ENCODE measurements at places on chromosomes 2 and 18. TPM values are rescaled to one million over a fixed set of nuclear protein-coding genes. Genes with fewer than 3 reads are reported as not detected.

The ASXL3 gene
- total RNA-seq: 18.4 TPM

The KCNJ3 gene
- 0.57 TPM for total RNA-seq

GRCh38 chr2:29632018-29632417 is 289.4 kb downstream of the ALK start:
- DNase-seq: no peak

GRCh38 chr18:49723648-49724180 is 89.6 kb downstream of the ACAA2 start:
- no peak for DNase-seq

DNA sequence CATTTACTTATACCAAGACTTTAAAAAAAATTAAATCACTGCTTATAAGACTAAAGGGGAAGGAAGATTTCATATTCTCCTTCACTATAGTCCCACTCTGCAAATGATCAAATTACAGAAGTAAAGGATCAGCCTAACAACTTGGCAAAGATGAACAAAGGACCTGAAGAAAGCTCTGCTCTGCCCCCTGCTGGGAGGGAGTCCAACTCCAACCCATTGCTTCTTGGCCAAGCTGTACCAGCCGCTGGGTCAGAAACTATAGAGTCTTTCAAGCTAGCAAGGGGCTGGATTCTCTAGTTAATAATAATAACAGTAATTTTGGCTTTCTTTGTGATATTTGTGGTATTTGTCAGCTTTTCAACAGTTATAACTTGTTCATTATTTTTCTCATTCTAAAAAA is 927.0 kb upstream of the CRIM1 start:
- no peak for DNase-seq

GRCh38 chr2:37377187-37377532 is 32.7 kb downstream of the QPCT start:
- no peak for DNase-seq

- no peak for DNase-seq
Observed at GRCh38 chr2:9078405-9078804, 74.9 kb upstream of the MBOAT2 start.

DNA sequence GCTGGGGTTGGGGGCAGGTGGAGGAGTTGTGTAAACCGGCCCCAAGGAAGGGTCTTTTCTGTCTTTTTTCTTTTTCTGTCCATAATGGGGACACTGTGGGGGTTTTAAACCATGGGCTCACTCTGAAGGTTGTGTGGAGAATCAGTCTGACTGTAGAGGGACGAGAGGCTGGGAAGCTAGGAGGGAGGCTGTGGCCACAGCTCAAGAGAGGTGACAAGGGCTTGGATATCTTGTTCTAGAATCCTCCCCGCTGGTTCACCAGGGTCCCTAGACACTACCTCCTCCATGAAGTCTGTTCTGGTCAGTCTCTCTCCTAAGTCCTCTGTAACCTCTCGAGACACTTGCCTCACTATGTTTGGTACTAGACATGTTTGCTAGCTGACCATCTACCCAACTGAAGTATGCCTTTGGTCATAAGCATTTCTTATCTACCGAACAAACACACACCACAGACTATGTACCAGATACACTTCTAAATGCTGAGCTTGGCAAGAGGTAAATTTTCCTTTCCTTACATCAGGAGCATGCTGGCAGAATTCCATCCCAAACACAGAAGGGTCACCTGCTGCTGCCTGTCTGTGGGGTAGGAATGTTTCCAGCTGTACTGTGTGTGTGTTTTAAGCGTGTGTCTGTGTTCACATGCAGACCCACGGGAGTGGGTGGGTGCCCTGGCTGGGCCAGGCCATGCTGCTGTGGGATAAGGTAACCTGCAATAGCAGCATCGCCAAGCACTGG is 69.6 kb upstream of the MGAT4A start:
- DNase-seq: no peak

GRCh38 chr18:75408554-75409506 is 18.7 kb downstream of the SMIM21 start:
- no peak for DNase-seq

GRCh38 chr2:227191367-227191766 is 26.9 kb downstream of the COL4A3 start:
- DNase-seq: no peak

The ZNF2 gene
- 4.6 TPM for total RNA-seq

DNA sequence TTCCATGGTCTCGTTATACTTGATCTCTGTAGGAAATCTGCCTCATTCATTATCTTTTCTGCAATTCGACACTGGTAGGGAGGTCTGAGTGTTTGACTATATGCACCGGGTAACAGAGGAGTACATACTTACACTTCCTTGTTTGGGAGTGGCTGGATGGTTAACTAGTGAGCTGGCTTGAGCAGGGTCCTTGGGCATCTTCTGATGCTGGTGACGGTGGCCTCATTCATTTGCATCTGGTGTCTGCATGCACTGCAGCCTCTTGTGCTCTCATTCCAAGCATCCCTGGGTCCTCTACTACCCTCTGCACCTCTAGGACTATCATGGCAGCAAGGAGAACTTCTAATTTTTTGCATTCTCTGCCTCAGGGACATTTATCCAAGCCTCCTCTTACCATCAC is 100.0 kb upstream of the TCF4 start:
- DNase-seq: no peak

DNA sequence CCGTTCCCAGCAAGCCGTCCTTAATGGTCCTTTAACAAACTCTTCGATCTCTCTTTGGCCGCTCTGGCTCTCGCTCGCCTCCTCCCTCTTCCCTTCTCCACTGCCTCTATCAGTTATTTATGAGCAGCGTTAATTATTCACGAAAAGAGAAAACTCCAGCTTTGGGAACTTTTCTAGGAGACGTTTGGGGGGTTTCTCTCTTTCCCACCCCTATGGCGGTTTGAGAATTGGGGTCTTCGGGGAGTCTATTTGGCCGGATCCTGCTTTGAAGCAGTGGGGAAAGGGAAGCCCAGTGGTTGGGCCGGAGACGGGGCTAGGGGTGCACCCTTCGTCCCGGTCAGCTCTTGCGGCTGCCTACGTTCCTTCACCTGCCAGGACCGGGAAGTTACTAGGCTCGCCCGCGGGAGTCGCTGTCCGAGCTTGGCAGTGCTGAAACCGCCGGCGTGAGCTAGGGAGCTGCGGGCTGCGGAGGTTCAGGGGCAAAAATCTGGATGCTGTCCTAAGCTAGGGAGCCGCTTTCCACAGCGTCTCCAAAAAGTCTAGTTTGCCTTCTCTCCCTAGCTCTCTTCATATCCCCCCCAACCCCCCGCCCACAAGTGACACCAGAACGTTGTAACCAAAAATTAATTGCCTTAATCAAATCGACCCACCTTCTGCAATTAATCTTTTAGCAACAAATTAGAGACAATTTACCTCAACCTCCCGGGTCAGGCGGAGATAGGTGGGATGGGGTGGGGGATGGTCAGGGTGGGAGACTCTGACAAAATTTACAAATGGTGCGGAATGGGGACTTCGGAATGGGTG is 8.9 kb upstream of the SKOR2 start:
- DNase-seq: no peak

The PARD3B gene
- total RNA-seq: 24.1 TPM

The CXCR4 gene
- total RNA-seq: 14.4 TPM

DNA sequence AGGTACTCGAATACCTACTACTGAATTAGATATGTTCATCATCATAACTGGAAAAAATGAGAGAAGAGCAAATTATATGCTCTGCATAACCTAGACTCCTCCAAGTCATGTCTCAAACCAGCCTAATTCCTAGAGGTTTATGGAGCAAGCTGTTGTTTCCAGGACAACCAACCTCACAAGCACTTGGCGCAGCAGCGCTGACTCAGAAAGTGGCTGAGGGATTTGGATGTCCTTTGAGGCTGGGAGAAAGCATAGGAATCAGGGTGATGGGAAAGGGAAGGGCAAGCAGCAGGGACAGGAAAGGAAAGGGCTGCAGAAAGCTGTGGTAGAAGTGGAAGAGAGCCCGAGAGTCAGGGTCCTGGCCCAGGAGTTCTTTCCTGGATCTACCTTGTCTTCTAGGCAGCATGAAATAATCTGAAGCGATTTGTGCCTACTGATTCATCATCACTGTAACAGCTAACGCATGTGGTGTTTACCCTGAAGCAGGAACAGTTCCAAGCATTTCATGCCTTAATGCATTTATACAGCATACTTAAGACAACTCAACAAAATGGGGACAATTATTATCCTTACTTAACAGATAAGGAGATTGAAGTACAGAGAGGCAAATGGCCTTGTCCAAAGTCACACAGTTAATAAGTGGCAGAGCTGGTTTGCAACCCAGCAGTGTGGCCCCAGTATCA is 3.7 kb downstream of the PLEK start:
- no peak for DNase-seq

DNA sequence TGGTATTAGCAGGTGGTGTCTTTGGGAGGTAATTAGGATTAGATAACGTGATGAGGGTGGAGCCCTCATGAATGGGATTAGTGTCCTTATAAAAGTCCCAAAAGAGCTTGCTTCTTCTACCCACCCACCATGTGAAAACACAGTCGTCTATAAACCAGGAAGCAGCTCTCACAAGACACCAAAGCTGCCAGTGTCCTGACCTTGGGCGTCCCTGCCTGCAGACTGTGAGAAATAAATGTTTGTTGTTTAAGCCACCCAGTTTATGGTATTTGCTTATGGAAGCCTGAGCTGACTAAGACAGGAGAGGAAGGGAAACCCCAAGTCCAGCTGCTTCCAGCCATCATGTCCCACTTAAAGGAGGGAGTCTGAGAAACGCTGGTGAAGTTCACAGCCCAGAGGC is 13.6 kb downstream of the ADI1 start:
- DNase-seq: no peak

DNA sequence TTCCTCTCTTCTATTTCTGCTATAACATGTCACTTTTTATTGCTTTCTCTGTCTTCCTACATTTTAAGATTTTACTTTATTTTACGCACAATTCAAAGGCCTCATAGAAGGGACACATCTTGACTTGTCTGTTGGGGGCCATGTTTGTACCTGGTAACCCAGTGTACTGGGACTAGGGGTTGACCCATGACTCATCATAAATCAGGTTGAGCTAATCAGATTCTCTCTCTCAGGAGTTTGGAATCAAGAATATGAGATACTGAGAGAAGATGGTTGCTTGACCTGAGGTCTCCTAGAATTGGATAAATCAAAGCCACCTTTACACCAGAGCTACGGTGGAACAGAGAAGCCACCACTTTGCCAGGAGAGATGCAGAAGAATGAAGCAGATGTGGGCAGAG is 153.0 kb downstream of the UXS1 start:
- DNase-seq: no peak

The LINC00305 gene
- total RNA-seq: not detected

GRCh38 chr18:9828506-9829396 is 57.0 kb upstream of the TXNDC2 start:
- DNase-seq: no peak

The CRYBA2 gene
- total RNA-seq: not detected

The MALL gene
- 2.4 TPM for total RNA-seq

The MAP2 gene
- total RNA-seq: 23.9 TPM

DNA sequence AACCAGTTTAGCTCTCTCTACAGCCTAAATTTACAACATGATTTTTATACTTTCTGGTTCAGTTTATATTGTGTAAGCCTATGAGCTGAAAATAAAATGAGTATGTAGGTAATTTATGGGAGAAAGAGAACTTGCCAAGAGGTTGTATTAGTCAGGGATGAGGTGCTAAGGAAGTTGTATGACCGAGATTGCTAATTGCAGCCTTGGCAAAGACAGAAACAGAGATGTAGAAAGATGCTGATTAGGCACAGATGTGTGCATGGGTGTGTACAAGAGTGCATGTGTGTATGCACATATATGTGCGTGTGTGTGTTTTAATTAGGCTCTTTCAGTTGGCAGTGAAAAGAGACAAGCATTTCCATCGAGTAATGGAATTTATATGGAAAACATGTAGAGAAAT is 213.9 kb downstream of the FBXO15 start:
- DNase-seq: no peak

- peak; percentile 80 for DNase-seq
Observed at GRCh38 chr2:126776692-126777619, 121.0 kb downstream of the GYPC start.

The TGIF1 gene
- 65.5 TPM for total RNA-seq

The ADD2 gene
- 0.68 TPM for total RNA-seq

The SULT1C4 gene
- 14.5 TPM for total RNA-seq

GRCh38 chr2:4937550-4937949 is 754.6 kb upstream of the SOX11 start:
- no peak for DNase-seq

GRCh38 chr2:120745420-120746111 is 9.9 kb downstream of the GLI2 start:
- no peak for DNase-seq

- DNase-seq: no peak
Observed at GRCh38 chr2:240506406-240507059, 51.3 kb downstream of the ANKMY1 start.

The CHST9 gene
- total RNA-seq: 0.38 TPM

DNA sequence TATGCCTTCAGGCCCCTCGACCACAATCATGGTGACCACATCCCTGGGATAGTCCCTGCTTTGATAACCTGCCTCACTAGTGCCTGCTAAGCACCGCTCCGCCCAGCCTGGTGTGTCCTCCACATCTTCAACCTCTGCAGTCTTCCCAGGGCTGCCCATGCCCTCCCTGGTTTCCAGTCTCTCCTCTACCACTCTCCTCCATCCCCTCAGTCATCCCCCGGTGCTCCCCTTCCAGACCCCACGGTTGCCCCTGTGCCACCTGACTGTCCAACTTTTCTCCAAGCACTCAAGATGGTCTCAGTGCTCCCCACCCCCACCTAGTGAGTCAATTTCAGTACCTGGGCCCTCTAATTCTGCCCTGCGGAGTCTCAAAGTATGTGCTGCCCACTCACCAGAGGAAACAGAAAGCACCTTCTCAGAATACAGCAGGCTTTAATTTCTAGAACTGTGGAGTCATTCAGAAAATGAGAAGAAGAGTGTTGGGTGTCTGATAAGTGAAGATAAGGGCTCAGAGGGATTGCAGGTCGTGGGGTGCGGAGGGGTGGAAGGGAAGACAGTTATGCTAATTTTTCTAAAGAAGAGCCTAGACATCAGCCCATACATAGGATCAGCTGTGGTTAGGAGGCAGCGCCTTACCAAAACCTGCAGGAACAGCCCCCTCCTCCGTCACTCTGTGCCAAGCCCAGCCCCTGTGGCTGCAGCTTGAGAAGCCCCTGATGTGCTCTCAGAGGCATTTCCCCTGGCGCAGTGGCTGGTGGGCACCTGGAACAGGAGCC is 53.6 kb upstream of the CAB39 start:
- no peak for DNase-seq

The DNER gene
- 1.1 TPM for total RNA-seq

The GREB1 gene
- total RNA-seq: 723 TPM

The DLX1 gene
- total RNA-seq: not detected
